ENCODE measurements at places on chromosomes 6 and 20. TPM values are rescaled to one million over a fixed set of nuclear protein-coding genes. Genes with fewer than 3 reads are reported as not detected.

- no peak for DNase-seq
Measured at GRCh38 chr6:24775520-24776058, 852 bp downstream of the GMNN start.

GRCh38 chr20:57060407-57061050 is 205.9 kb downstream of the BMP7 start:
- DNase-seq = no peak

DNA sequence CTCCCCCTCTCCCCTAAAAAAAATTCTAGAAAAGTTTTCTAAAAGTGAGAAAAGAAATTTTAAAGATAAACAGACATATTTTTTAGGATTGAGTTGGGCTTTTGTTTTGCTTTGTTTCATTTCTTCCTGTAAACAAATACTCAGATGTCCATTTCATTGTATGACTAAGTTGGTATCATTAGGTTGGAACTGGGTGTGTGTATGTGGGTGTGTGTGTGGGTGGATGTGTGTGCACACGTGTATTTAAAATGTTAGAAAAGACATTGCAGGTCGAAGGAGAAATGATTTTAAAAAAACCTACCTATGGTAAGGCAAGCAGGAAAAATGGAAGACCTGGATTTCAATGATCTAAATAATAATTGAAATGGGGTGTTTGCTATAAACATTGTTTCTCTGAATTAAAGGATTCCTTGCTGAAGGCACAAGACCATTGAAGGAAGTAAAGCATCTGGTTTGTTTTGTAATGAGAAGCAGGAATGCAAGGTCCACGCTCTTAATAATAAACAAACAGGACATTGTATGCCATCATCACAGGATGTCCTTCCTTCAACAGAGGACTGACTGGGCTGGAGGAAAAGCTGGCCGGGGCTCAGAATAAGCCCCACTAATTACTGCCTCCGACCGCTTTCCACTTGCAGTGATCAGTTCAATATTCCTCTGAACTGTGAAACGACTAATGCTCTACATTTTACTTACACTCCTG is 996 bp upstream of the PRDM1 start:
- DNase-seq = no peak

- peak; percentile 30 for DNase-seq
Measured at GRCh38 chr6:120826253-120826652, 508.0 kb downstream of the TBC1D32 start.

GRCh38 chr20:51236421-51236820 is 213.5 kb upstream of the KCNG1 start:
- DNase-seq = no peak

DNA sequence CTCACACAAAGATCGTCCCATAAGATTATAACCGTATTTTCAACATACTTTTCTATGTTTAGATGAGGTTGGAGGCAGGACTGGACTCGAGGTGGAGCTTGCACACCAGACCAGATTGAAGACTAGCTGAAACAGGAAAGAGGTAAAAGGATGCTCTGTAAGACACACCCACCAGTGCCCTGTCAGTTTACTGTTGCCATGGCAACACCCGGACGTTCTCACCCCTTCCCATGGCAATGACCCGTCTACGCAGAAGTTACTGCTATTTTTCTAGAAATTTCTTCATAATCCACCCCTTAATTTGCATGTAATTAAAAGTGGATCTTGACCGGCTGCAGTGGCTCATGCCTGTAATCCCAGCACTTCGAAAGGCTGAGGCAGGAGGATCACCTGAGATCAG is 13.6 kb upstream of the SRSF6 start:
- DNase-seq = no peak

GRCh38 chr6:137020776-137021175 is 24.0 kb downstream of the IL20RA start:
- no peak for DNase-seq

The GNAS-AS1 gene
- 0.80 TPM for total RNA-seq

The COL11A2 gene
- total RNA-seq = 0.77 TPM

The PRICKLE4 gene
- 6.9 TPM for total RNA-seq

The RNF144B gene
- total RNA-seq = 56.9 TPM
